ENCODE measurements at places on chromosomes 16 and 17.

DNA sequence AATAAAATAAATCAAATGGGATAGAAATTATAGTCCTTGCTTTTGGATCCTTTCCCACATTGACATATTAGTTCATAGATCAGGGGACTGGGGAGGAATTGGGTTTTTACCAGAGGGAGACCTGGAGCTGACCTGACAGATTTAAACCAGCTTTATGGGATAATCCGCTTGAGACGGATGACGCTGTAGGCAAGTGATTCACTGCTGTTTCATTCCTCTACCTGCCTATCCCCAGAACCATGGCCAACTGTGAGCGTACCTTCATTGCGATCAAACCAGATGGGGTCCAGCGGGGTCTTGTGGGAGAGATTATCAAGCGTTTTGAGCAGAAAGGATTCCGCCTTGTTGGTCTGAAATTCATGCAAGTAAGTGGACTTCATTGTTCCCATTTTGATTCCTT, 2.1 kb downstream of the NME1 start:
- no peak overlapping the region for H3K4me3 ChIP-seq
- H3K36me3 ChIP-seq, result peaks cover 9% of the 10 kb centered on the region
- no peaks in the 10 kb centered on the region for H3K27me3 ChIP-seq
- DNase-seq, result no peak

GRCh38 chr17:38667099-38667786, 7.5 kb downstream of the EPOP start:
- DNase-seq, result peak; percentile 70
- peaks cover 54% of the 10 kb centered on the region for H3K27me3 ChIP-seq
- no peak overlapping the region for H3K27ac ChIP-seq

GRCh38 chr17:53765609-53766008, 57.1 kb upstream of the KIF2B start:
- H3K27ac ChIP-seq, result no peak overlapping the region
- H3K36me3 ChIP-seq, result no peaks in the 10 kb centered on the region
- H3K4me1 ChIP-seq, result no peaks in the 10 kb centered on the region
- DNase-seq, result no peak

- no peak overlapping the region for H3K4me3 ChIP-seq
- peaks cover 2% of the 10 kb centered on the region for H3K27me3 ChIP-seq
- H3K27ac ChIP-seq, result no peak overlapping the region
- no peaks in the 10 kb centered on the region for H3K36me3 ChIP-seq
These were observed 24.9 kb downstream of the SBK1 start for GRCh38 chr16:28317040-28317880.

- H3K4me3 ChIP-seq, result no peak overlapping the region
- H3K27ac ChIP-seq, result no peak overlapping the region
- H3K27me3 ChIP-seq, result no peaks in the 10 kb centered on the region
- no peaks in the 10 kb centered on the region for H3K4me1 ChIP-seq
These were observed 13.7 kb upstream of the XYLT2 start for GRCh38 chr17:50332196-50332595.

GRCh38 chr17:6752068-6752909, 3.6 kb upstream of the XAF1 start:
- peak overlapping the region; percentile 73 for H3K27ac ChIP-seq
- H3K4me1 ChIP-seq, result peaks cover 15% of the 10 kb centered on the region
- H3K36me3 ChIP-seq, result no peaks in the 10 kb centered on the region
- no peak overlapping the region for H3K4me3 ChIP-seq
- no peaks in the 10 kb centered on the region for H3K27me3 ChIP-seq
